ENCODE measurements at places on chromosomes 6 and 20. TPM values are rescaled to one million over a fixed set of nuclear protein-coding genes. Genes with fewer than 3 reads are reported as not detected.

Gene BTNL2
- not detected for total RNA-seq

Gene DCDC2
- total RNA-seq: 0.15 TPM

Gene RIMS1
- 0.32 TPM for total RNA-seq

Gene SPATA2
- total RNA-seq: 1.3 TPM

Gene TMEM217
- 4.3 TPM for total RNA-seq
